AG08395 (cell line): ENCODE measurements at places on chromosomes 11 and 22.

DNA sequence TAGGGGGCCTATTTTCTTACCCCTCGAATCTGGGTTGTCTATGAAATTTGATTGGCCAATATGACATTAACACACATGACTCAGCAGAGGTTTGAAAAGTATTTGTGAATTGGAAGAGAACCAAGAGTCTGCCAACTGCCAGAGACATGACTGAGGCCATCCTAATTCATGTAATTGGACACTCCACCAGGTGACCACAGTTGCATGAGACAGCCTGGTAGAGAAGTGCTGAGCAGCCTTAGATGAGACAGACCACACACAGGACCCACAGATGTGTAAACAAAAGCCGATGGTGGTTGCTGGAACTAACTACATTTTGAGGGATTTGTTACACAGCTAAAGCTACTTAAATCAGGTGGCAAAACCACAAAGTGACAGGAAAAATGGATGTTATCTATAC lies 855 bp upstream of the MS4A5 start:
- DNase-seq: no peak

DNA sequence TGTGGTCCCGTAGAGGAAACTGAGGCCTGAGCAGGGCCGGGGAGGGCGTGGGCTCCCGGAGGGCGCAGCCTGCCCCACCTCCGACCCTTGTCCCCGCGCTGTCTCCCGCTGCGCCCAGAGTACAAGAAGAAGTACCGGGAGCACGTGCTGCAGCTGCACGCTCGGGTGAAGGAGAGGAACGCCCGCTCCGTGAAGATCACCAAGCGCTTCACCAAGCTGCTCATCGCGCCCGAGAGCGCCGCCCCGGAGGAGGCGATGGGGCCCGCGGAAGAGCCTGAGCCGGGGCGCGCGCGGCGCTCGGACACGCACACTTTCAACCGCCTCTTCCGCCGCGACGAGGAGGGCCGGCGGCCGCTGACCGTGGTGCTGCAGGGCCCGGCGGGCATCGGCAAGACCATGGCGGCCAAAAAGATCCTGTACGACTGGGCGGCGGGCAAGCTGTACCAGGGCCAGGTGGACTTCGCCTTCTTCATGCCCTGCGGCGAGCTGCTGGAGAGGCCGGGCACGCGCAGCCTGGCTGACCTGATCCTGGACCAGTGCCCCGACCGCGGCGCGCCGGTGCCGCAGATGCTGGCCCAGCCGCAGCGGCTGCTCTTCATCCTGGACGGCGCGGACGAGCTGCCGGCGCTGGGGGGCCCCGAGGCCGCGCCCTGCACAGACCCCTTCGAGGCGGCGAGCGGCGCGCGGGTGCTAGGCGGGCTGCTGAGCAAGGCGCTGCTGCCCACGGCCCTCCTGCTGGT lies 1.9 kb downstream of the NLRP6 start:
- DNase-seq: peak; percentile 54

GRCh38 chr11:69630017-69630416 lies 10.9 kb upstream of the CCND1 start:
- DNase-seq: no peak

GRCh38 chr22:46352276-46352675 lies 16.8 kb downstream of the TRMU start:
- no peak for DNase-seq

DNA sequence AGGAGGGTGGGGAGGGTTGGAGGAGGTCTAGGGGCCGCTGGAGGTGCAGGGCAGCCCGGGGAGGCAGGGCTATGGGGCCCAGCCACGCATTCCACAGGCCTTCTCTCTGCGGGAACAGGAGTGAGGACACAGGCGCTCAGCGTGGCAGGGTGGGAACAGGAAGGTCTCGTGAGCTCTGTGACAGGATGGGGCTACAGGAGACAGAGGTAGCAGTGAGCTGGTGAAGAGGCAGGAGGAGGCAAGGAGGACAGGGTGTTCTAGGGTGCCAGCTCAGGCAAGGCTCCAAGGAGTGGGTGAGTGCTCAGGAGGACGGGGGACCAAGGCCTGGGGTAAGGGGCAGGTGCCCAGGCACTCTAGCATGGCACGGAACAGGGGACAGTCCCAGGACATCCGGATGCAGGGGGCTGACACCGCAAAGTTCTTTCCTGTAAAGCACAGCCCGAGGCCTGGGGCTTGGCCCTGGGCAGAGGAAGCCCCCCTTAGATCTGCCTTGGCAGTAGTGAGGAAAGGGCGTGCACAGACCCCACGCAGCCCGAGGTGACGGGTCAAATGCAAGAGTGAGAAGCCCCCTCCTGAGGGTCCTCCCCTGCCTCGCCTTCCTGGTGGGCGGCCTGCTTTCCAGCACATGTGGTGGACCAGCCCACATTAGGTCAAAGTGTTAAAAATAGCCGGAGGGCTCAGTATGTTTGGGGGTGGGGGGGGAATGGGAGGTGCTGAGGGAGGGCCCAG lies 4.7 kb upstream of the NEAT1 start:
- DNase-seq: peak; percentile 58

DNA sequence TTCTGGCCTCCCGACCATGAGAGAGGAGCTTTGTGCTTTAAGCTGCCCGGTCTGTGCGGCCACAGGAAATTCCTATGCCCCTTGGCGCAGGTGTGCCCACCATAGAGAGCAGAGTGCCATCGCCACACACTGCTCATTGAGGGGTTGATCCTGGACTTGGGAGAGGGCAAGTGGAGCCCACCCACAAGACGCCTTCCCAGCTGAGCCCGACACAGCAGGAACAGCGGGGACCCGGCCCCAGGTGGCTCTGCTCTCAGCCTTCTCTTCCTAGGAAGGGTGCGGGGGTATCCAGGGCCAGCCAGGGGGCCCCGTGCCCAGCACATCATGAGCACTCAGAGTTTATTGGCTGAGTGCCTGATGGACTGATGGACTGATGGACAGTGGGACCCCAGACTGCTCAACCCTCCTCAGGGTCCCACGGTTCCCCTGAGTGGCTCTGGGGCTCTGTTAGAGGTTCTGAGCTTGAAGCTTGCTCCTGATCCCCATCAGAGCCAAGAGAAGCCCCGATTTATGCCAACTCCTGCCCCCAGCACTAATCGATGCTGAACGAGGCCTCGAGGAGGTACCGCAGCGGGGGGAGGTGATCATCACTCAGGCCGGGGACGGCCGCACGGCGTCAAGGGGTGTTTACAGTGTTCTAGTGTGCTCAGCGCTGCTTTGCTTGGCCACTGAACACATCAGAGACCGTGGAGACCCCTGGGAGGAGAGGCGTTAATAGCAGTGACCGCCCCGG lies 13.5 kb upstream of the MRGPRD start:
- DNase-seq: no peak

- DNase-seq: peak; percentile 87
These were observed 7.4 kb downstream of the MED15 start for GRCh38 chr22:20514658-20515406.

DNA sequence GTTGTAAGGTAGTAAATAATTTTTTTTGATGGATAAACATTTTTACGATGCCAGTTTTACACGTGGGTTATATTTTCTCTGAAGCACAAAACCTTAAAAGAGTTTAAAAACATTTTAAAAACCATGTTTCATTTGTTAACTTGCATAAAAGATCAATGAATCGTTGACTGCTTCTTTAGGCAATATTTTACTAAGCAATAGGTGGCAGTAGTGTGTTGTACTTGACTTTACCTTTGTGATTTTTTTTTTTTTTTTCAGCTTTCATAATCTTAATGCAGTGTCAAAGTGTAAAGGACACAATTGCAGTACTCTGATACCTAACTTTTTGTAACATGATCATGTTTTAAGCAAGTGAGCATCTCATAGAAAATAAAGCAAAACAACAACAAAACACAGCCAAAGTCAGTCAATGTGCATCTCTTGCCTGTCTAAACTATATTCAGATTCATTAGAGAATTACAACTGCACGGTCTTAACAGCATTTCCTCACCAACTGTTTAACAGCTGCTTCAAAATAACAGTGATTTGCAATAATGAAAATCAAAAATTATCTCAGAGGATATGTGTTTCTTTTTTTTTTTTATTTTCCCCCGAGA lies 27.7 kb downstream of the DNAJC24 start:
- DNase-seq: peak; percentile 28

- no peak for DNase-seq
These were observed 22.8 kb upstream of the MUC5AC start for GRCh38 chr11:1134848-1135445.

DNA sequence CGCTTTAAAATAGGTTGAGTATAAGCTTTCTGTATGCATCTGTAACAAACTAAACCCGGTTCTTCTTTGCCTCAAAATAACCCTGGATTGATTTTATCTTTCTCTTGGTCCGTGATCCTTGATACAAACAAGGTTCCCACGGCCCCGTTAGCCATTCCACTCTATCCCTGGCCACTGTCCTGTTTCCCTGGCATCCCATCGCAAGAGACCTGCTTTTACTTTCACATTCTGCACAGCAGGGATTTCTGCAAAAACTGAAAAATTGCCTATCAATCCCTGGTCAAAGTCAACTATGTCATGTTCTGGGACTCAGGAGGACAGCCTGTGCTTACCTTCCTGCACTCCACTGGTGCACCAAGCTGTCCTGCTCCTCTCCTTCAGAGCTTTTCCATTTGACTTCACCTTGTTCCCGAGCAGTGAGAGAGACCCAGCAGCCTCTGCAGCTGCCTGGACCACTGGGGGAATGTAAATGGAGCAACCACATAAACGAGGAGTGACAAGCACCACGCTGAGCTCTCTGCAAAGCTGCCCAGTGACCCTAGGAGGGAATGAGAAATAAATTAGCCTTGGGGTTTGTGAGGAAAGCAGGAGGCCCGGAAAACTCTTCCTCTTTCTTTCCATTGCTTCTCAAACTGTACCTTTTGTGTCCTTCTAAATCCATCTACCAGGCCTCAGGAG lies 175.9 kb downstream of the NTM start:
- no peak for DNase-seq

- DNase-seq: no peak
These were observed 44.6 kb upstream of the KLHL35 start for GRCh38 chr11:75477614-75477935.

GRCh38 chr11:69309631-69310280 lies 15.8 kb downstream of the MYEOV start:
- peak; percentile 41 for DNase-seq

- DNase-seq: no peak
These were observed 228.6 kb downstream of the BRD1 start for GRCh38 chr22:49599039-49599438.

- peak; percentile 24 for DNase-seq
These were observed 17.1 kb downstream of the PATZ1 start for GRCh38 chr22:31329029-31329428.

DNA sequence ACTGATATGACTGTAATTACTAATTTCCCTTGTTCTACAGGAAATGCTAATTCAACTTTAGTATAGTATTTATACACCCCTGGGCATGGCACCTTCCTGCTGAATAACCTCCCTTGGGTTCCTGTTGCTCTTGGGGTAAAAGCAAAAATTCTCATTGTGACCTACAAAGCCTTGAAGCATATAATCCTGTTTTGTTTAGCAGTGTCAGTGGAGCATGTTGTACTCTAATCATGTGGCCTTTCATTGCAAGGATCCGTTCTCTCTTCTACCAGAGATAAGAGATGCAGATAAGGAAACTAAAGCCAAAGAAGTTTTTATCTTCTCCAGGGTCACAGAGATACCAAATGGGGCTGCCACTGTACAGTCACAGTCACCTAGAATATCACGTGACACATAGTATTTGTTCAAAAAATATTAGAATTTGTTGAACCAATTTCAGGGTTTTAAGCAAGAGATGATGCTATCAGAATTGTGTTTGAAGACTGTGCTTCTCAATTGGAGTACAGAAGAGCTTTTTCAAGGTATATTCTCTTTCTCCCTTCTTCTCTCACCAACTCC lies 25.1 kb downstream of the CSRP3 start:
- DNase-seq: no peak

DNA sequence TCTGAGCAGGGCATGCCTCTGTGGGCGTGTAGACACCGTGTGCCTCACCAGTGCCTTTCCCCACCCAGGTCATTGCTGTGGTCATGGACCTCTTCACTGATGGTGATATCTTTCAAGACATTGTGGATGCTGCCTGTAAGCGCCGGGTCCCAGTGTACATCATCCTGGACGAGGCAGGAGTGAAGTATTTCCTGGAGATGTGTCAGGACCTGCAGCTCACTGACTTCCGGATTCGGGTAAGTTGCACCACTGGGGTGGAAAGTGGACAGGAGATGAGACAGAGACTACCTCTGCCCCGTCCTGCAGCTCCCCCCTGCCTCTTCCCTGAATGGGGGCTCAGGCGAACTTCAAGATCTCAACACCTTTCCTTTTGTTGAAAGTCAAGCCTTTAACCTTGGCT lies 24.3 kb downstream of the FAM83F start:
- DNase-seq: no peak

- DNase-seq: no peak
These were observed 194.0 kb upstream of the KIRREL3 start for GRCh38 chr11:127194521-127194920.

GRCh38 chr11:996681-997080 lies 39.8 kb downstream of the MUC6 start:
- DNase-seq: no peak

- no peak for DNase-seq
These were observed 232.8 kb upstream of the UBASH3B start for GRCh38 chr11:122422682-122423081.

DNA sequence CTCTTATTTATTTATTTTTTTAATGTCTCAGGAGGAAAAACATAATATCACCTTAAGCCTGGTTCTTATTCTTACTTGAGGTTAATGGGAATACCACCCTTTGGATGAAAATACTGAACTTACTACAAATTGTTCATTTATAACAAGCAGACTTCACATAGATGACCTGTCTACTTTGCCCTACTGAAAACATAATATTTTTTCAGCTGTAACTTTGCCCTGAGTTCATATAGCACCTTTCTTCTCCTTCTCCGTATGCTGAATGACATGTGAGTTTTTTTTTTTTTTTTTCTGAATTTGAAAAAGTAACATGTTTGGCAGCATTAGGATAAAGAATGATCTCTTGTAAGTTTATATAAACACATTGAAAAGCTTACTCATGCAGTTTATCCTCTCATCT lies 186.8 kb downstream of the TMEM135 start:
- DNase-seq: no peak

DNA sequence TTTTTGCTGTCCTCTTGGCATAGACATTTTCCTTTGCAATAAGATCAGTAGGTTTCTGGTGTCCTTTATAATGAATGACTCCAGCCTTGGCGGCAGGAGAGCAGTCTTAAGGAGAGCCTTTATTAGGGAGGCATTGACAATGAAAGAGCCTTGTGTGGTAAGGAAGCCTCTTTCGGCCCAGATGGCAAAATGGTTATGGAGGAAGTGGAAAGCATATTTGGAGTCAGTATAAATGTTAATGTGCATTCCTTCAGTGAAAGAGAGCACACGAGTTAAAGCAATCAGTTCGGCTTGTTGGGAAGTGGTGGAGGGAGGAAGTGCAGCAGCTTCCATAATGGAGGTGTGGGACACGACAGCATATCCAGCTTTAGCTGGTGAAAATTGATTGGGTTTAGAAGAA lies 18.1 kb upstream of the ANO1 start:
- DNase-seq: no peak

GRCh38 chr11:64620381-64620971 lies 29.5 kb downstream of the SLC22A12 start:
- no peak for DNase-seq

GRCh38 chr22:19608003-19608690 lies 83.9 kb upstream of the CLDN5 start:
- DNase-seq: no peak
